Brain microvascular endothelial cell (primary cell): ENCODE measurements at places on chromosomes 6 and 20.
A peak's percentile ranks its signal among the peaks of the same experiment; 100 is the strongest.

DNA sequence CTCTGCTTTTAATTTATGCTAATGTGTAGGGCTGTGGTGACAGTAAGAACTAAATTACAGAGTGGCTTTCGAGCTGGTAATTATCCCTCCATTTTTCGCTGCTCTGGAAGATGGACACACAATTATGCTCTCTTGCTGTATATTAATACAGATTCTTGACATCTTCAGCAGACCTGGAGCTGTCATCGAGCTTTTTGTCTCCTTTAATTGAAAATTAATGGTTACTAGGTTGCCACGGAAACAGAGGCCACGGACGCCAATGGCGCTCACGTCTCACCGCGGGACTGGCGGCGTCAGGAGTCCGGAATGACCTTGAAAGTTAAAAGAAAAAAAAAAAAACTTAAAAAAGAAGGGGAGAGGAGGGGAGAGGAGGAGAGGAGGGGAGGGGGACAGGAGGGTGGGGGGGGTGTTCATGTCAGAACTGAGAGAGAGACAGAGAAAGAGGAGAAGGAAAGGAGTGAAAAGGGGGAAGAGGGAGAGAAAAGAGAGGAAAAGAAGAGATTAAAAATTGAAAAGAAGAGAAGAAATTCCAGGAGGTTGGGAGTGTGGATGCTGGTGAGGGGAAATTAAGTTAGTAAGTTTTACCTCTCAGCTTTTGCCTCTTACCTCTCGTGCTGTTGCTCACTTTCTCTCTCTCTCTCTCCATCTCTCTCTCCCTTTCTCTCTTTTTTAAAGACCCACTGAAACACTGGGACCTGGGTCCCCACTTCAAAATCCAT is 22.1 kb upstream of the FOXP4 start:
- DNase-seq = no peak

DNA sequence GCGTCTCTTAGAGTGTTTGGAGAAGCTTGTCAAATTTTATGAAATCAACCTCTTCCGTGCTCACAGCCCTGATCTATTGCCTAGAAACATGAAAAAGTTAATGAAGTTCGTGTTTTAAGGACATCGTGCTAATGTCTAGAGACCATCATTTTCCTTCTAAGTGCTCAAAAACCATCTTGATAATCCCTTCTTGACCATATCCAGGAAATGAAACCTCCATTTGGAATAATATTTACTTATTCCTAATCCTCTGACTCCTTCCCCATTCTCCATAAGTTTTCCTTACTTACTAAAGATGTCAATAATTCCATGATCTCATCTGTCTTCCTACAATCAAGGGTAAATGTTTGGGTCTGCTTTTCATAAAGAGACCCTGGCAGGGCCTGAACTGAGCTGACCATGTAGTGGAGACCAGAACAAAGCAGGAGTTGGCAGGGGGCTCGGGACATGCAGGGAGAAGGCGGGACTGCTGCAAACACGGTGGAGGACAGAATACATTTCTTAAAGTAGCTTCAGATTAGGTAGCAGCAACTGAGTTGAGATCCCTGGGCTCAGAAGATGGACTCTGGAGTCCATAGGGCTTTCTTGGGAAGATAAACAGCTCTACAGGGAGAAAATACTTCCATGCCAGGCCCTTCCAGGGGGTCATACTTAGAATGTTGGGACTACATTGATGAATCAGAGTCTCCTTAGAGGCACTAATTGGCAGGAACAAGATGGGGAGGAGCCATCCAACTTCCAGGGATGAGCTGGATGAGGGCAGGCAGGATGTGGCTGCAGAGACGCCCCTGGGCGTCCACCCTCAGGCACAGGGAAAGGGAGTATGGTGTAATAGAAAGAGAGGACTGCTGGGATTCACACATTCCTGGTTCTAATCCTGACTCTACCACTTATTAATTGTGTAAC is 100.7 kb downstream of the RIN2 start:
- peak; percentile 9 for DNase-seq

- no peak for DNase-seq
Measured at GRCh38 chr6:14784596-14785492, 461.0 kb upstream of the JARID2 start.

DNA sequence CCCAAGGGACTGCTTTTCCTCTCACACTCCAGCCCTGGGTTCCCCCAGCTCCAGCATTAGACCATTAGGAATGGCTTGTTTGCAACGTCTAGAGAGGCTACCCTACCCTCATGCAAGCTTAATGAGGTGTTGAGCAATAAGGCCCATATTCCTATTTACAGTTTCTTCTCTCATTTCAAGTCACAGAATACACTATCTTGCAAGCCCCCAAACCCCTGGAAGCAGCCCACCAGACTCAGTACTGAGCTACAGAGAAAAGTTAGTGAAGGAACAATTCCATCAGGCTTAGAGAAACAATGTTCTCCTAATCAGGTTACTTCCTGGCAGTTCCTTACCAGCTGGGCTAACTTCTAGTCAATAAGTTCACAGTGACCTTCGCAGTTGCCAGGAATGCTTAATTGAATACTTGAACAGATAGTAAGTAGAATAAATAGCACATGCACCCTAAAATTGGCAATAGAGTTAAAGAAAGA is 606.5 kb upstream of the NOX3 start:
- DNase-seq = no peak

DNA sequence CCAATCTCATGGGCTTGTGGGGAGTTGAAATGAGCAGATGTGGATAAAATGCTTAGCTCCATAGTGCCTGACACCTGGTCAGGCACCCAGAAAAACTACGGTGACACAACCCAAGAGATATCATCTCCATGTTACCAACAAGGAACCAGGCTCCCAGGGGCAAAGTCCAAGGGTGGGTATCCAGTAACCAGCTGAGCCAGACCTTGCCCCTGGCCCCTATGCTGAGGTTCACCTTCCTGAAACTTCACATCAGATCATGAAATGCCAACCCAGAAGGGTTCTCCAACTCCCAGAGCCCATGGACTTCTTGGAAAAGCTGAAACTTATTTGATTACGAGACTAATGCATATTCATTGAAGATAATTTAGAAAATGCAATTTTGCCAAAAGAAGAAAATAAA is 141.8 kb upstream of the KCNG1 start:
- DNase-seq = no peak
